ENCODE measurements at places on chromosomes 12 and 14.

DNA sequence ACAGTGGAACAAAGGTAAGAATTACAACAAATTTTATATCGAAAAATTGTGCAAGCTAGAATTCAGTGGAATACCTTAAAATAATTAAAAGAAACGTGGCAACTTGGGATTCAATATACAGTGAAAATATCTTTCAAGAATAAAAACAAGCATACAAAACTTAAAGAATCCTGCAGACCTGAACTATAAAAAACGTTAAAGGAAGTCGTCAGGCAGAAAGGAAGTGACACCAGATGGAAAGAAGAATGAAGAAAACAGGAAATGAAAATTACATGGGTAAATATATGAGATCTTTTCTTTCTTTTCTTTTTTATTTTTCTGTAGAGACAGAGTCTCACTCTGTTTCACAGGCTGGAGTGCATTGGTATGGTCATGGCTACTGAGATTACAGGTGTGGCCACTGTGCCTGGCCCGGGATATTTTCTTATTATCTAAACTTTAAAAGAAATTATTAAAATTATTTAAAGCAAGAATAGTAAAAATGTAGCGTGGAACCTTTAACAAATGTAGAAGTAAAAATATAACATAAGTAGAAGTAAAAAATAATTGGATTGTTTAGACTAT, 4.7 kb downstream of the MGP start:
- no peak for DNase-seq

- DNase-seq: no peak
Measured at GRCh38 chr12:103665971-103666370, 78.9 kb downstream of the STAB2 start.

- no peak for DNase-seq
Measured at GRCh38 chr12:27549801-27550652, 26.0 kb downstream of the PPFIBP1 start.

DNA sequence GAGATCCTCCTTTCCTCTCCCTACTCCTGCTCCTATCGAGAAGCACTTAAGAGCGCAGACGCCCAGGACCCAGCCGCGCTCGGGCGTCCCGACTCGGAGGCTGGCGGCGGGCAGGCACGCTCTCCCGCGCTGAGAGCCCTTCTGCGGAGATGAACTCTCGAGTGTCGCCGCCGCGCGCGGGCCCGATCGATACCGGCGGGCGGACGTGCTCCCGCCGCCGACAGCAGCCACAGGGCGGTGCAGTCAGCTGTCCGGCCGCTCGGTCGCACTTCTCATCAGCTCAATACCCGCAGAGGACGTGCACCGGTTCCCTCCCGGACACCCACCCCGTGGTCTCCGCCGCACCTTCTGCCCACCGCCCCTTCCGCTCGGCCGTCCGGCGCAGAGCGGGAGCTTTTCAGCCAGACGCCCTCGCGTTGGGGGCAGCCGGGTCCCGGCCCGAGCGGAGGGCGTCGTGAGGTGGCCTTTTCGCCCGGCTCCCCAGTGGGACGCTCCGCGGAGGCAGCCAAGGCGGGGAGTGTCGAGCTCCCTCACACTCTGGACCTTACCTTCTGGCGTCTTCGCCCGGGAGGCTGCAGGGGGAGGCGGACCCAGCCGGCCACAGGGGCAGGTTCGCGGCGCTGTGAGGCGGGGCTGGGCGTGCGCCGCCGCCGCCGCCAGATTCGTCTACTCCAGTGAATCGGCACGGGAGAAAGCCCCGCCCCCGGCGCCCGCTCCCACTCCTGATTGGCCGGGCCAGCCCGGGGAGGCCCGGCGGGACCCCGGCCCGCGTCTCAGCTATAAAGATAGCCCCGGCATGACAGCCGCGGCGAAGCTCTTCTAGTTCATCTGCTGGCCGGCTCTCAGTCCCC, at the start of gene INSM2:
Gene INSM2, plus strand, starts transcription at position 808 of the 851 bp plus-strand sequence. CDS start 89 bp downstream, outside the sequence.
- DNase-seq: peak; percentile 39

DNA sequence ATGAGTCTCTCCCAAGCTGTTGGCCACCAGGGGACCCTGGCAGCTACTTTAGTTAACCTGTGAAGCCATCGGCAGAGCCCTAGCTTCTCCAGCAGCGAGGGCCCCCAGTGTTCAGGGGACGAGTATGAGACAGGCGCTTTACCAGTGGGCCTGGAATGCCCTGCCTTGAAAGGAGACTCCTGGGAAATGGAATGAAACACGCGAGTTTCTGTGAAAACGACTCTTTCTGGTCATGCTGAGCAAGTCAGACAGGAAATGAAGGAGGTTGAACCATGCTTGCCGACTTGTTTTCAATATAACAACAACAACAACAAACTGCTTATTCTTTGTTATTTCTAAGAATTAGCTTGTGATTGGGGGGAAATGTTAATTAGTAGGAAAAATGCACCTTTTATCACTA, 42.9 kb downstream of the SFSWAP start:
- no peak for DNase-seq

DNA sequence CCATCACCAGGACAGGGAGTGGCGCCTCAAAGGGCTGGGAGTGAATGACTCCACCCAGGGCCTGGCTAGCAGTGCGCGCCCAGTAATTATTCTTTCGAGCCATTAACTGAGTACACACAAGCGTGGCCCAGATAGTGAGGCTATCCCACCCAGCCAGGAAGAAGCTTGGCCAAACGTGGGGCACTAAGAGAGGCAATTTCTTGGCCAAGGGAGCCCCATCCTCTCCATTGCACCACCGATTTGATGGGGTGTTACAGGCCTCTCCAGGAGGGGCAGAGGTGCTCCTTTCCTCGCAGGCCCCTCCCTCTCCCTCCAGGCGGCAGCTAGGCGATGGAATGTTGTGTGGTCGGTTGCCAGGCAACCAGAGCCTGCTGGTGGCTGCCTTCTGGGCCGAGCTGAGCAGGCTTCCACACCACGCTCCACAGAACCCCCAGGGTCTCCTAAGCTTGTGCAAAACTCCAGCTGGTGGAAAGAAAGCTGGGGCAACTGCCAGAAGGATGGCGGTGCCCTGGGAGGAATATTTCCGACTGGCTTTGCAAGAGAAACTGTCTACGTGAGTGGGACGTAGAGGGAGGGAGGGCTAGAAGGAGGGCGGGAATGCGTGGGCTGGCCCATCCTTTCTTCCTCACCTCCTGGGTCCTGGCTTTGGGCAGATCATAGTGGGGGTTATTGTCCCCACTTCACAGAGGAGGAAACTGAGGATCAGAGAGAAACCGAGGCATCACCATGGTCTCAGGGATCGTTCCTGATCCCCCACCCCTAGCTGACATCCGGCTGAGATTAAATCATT, at the start of gene CFAP73:
Gene CFAP73, plus strand, starts transcription at position 364 of the 790 bp plus-strand sequence. Its CDS starts 134 bp downstream, at position 498.
- DNase-seq: peak; percentile 63

DNA sequence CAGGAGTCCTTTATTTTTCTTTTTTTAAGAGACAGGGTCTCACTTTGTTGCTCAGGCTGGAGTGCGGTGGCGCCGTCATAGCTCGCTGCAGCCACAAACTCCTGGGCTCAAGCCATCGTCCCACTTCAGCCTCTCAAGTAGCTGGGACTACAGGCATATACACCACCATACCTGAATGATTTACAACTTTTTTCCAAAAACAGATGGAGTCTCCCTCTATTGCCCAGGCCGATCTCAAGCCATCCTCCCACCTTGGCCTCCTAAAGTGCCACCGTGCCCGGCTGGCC, 205.1 kb downstream of the TSPAN9 start:
- no peak for DNase-seq

- DNase-seq: no peak
Measured at GRCh38 chr12:617304-617915, 45.8 kb downstream of the NINJ2 start.

All from amygdala (tissue), 56 donors.